ENCODE measurements at places on chromosomes 3 and 15. TPM values are rescaled to one million over a fixed set of nuclear protein-coding genes. Genes with fewer than 3 reads are reported as not detected.
A peak's percentile ranks its signal among the peaks of the same experiment; 100 is the strongest.

DNA sequence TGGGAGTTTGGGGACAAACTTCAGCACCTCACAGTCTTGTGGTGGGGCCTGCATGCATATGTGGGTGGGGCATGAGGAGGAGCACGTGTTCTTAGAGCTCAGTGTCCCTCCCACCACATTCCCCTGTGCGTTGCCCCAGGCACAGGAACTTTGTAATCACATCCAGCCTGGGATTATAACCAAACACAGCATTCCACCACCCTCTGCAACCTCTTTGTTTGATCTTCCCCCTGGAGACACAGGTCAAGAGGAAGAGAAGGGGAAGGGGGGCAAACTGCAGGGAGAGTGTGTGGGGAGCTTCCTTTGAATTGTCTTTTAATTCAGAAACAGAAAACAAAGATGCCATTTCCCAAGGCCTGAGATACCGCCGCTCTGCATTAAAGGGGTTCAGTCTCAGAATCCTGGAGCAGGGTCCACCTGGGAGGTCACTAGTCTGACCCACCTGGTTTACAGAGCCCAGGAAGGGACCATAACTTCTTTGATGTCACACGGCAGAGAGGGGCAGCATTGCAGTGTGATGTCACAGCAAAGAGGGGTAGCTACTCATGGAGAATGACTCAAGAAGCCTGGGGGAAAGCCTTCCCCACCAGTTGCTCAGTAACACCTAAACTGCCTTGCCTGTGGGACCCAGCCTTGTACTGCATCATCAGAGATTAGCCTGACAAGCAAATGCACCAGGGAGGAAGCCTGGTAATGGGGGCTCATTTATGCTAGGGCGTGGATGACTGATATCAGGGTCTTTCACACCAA, 106.3 kb upstream of the RNU6-1 start:
- DNase-seq = peak; percentile 29

- peak; percentile 38 for DNase-seq
Measured at GRCh38 chr15:49044766-49045606, 1.3 kb downstream of the SECISBP2L start.

Gene GOLGA8M
- not detected for polyA plus RNA-seq

DNA sequence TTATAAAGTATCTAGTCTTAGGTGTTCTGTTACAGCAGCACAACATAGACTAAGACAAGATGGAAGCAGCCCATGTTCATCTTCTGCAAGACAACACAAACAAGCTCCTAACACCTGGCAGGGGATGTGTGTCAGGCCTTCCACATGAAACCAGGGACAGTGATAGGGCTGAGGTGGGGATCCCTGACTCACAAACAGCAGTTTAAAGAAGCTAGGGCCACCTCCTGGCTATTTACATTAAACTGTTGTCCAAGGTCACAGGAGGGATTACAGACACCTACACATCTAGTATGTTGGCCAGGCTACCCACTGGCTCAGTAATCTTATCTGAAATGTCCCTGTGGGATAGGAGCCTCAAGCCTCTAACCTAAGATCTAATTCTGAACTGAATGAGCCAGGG, 211.3 kb downstream of the MINAR1 start:
- no peak for DNase-seq

DNA sequence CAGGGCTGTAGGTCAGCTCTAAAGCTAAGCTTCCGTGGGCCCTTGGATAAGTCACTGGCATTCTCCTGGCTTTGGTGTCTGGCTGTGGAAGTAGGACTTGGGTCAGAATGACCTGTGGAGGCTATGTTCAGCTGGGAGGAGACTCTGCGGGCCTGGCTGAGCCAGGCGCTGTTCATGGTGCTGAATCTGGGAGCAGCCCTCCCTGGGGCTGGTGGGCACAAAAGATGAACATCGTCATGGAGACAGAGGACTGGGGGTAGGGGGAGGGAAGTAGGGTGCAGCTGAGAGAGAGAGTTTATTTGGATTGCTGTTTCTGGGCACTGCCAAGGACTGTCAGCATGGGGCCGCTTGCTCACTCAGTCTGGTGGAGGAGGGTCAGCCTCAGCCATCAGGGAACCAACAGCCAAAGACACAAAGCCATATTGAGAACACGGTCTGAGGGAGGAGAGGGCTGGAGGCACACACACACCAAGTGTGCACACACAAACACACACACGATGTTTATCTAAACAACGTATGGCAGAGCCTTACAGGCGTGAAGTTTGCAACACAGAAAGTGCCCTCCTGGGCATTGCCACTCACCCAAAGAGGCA, 120.7 kb upstream of the LINGO1 start:
- peak; percentile 49 for DNase-seq

DNA sequence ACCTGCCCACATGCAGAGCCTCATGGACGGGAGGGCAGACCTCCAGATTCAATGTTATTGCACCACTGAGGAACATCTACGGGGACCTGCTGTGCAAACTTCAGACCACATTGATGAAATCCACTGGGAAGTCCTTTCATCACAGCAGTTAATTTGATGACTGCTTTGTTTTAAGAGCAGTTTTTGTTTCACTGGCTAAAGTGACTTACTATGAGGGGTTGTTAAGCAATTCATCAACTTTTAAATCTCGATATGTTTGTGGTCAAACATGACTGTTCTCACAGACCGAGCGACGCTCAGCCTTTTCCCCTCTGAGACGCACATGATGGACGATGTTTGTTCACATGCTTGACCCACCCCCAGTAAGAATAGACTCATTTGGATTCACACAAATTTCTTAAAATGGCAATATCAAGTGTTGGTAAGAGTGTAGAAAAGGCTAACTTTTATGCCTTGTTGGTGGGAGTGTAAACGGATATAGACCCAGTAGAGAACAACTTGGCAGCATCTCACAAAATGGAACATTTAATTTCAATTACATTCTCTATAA, 35.9 kb upstream of the IREB2 start:
- no peak for DNase-seq

GRCh38 chr15:38860674-38861073, 296.1 kb upstream of the RASGRP1 start:
- DNase-seq = peak; percentile 73

- no peak for DNase-seq
Measured at GRCh38 chr15:71812966-71813722, 2.8 kb downstream of the NR2E3 start.

Gene CP
- polyA plus RNA-seq = 8.1 TPM

DNA sequence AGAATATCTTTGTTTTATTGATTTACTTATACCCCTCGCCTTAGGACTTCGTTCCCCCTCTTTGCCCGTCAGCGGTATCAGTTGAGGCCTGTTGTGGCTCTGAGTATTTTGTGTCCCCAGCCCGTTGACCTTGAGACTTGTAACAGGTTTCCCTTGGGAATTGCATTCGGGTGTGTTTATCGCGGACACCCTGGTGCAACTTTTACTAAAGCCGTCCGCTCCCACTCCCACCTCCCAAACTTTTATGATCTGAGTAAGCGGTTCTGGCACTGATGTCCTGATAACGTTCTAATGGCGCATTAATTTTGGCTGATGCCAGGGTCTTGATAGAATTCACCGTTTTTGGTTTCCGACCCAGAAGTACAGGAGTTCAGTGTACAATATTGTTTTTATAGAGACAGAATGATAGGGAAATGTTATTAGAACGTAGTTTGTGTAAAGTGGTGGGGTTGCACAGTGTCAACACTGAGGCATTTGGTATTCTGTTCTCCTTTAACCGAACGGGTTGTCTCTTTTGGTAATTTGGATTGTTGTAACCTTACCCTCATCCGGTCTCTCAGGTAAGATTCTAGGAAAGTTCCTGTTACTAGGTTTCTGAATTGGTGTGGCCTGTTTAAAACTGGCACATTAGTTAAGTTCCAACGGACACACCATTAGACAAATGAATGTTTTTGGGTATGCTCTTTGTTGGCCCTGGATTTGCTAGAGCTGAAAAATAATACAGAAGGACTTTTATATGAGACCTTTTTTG, 47.8 kb downstream of the OIP5 start:
- DNase-seq = peak; percentile 48

Gene C3orf20
- polyA plus RNA-seq = not detected

DNA sequence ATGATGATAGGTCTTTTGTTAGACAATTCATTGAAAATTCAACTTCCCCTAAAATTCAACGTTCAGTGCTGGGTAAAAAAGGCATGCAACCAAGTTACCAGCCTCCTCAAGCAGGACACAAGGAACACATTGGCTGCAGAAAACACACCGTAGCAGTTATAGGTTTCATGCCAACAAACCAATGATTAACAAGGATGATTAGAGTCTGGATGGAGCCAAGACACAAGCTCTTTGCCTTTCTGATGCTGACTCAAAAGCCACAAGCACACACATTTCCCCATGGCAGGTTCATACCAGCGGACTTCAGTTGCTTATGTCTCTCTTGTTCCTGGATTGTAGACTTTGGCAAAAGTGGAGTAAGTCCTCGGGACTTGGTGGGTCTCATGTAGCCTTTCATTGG, 105.8 kb downstream of the DHX30 start:
- no peak for DNase-seq

Gene SAXO2
- polyA plus RNA-seq = 3.0 TPM

DNA sequence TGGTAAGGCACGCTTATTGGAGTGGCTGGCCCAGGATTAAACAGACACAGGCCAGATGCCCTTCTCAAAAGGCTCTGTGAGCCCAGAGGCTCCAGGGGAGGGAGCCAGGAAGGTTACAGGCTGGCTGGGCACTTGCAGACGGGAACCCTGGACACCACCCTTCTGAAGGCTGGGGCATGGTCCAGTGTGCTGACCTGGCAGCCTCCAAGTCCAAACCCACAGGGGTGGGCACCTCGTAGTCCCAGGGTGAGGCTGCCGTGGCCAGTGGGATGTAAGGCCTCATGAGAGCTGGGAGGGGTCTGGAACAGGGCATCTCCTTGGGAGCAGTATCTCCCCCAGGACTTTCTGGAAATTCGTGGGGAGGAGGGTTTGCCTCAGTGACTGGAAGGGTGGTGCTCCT, 19.6 kb downstream of the EFCC1 start:
- no peak for DNase-seq

DNA sequence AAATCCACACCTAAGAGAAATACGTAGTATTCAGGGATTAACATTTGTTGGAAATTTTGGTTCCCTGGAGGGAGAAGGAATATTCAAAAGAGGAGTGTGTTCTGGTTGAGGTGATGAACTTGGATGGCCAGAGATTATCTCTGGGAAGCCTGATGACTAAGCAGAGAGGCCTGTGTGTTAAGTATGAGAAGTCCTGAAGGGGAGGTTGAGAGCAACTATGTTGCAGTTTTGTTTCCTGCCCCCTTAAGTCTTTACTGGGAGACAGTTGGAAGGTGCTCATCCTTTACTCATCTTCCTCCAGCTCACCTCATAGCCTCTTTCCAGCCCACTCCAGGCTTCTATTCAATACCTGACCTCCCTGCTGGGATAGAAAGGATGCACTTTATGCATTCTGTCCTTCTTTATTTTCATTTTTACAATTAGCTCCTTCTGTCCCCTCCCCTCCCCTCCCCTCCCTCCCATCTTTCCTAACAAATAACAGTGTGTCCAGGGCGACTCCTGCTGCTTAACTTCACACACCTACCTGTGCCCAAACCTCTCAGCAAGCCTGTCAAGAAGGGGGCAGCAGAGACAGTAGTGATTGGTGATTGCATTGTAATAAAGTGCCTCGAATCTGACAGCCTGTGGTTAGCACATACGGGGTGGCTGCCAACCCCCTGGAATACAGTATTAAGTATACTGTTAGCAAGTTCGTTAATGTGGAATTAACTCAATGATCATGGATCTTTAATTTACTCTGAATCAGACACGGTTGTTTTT, 11.9 kb downstream of the RAP2B start:
- no peak for DNase-seq

Gene GPR176
- 22.8 TPM for polyA plus RNA-seq

Gene CHRD
- 3.9 TPM for polyA plus RNA-seq

- no peak for DNase-seq
Measured at GRCh38 chr15:70632491-70633102, 130.8 kb downstream of the UACA start.

Gene IMPG2
- polyA plus RNA-seq = not detected

GRCh38 chr3:36876181-36876936, 68.5 kb downstream of the TRANK1 start:
- no peak for DNase-seq

DNA sequence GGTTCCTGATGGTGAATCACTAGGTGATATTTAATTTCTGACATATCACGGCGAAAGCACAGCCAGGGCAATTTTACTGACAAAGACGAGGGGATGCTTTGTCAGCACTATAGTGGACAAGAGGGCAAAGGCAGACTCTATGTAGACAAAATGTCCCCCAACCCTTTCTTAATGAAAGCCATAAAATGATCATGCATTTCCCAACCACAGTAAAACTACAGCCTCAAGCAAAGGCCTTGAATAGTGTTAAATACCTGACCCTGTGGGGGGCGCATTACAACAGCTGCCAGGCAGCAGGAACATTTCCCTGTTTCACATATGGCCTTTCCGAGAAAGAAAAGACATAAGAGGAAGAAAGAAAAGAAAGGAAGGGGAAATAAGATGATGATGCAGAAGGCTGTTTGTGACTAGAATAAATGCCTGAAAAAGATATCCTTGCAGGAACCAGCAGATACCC, 49.5 kb downstream of the GLDN start:
- DNase-seq = peak; percentile 46

Gene CNTN3
- 0.29 TPM for polyA plus RNA-seq

- DNase-seq = no peak
Measured at GRCh38 chr3:4957978-4958377, 21.3 kb upstream of the BHLHE40 start.

Gene UCN2
- polyA plus RNA-seq = not detected

Gene FANCD2OS
- polyA plus RNA-seq = not detected

Gene RPP25
- polyA plus RNA-seq = 9.4 TPM

DNA sequence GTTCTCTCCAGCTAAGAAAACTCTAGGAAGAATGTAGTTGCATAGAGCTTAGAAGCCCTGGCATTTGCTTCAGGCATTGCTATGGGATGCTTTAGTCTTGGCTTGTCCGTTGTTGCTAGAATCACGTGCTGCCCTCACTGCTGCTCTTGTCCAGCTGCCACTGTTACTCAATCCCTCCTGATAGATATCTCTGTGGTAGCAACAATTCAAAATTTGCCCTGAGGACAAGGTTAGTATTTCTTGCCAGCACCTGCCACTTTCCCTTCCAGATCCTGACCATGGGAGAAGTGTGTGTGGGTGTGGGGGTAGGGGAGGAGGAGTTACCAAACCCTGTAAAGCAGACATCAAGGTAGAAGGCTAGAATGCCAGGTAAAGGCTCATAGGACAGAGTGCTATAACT, 113.8 kb downstream of the PPM1L start:
- no peak for DNase-seq
